ENCODE measurements at places on chromosomes 2 and 18.

DNA sequence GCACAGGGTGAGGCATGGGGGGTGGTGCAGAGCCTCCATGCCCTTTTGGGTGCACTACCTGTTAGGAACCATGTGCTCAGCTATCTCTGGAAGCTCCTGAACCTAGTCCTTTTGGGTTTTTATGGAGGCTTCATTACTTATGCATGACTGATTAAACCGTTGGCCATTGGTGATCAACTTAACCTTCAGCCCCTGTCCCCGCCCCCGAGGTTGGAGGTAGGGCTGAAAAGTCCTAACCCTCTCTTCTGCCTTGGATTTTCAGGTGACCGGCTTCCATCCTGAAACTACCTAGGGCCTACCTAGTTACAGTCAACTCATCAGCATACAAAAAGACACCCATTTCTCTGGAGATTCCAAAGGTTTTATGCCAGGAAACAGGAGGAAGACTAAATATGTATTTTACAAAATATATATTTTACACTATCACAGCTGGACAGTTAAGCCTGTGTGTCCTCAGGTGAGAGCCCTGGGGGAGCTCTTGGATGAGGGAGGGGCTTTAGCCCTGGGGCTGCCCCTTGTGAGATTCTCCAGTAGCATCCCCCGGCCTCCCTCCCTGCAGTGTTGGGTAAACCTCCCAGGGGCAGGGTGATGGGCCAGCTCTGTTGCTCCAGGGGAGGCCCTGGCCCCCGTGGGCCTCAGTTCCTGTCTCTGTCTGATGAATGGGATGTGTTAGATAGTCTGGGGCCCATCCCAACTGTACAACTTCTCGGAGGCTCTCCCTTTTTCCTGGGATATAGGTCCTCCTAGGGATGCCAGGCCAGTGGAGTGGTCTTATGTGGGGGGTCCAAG lies 24.1 kb downstream of the GLI2 start:
- DNase-seq: no peak

- peak; percentile 50 for DNase-seq
These were observed 418.2 kb upstream of the HS6ST1 start for GRCh38 chr2:128736689-128737545.

DNA sequence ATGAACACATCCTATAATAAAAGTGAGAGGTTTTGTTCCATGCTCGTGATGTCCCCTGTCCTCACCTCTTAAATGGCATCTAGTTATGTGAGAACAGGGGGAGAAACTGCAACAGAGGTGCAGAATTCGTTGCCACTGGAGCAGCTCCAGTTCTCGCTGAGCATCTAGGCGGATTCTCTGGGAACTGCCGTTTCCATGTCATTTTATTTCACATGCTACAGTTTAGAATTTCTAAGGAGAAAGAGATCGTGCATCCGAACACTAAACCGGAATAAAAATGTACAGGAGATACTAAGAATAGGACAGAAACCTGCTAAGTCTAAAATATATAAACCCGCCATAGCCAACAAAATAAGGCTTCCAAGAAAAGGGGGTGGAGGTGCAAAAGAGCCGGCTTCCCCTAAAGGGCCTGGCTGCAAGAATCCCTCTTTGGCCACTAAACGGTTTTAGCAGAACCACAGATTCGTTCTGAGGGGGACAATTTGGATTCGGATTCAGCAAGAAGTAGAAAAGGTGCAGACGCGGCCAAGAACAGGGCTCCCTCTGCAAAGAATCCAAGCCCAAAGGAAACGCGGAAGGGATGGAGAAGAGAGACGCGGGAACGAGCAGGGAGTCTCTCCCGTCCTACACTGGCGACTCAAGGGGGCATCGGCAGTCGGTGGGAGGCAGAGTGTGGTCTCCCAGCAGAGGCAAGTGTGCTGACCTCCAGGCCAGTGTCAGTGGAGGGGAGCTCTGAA lies 1.3 kb downstream of the TMEM163 start:
- no peak for DNase-seq

DNA sequence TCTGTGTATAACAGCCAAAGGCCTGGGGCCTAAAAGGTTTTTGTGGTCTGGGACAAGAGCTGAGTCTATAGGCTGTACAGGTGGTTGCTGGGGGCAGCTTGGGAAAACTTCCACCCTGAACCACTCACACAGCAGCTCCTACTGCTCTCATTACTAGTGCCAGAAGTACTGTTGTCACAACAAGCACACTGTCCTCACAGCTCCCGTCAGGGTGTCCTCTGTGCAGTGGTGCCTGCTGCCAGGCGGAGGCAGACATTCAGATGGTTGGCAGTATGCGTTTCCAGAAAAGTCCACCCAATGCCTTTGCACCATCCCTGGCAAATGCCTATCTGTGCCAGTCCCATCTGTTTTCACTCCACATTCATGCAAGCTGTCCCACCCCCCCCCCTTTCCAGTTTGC lies 58.5 kb downstream of the EPAS1 start:
- no peak for DNase-seq

- DNase-seq: no peak
These were observed 184.6 kb upstream of the BOD1L2 start for GRCh38 chr18:56962322-56962721.

DNA sequence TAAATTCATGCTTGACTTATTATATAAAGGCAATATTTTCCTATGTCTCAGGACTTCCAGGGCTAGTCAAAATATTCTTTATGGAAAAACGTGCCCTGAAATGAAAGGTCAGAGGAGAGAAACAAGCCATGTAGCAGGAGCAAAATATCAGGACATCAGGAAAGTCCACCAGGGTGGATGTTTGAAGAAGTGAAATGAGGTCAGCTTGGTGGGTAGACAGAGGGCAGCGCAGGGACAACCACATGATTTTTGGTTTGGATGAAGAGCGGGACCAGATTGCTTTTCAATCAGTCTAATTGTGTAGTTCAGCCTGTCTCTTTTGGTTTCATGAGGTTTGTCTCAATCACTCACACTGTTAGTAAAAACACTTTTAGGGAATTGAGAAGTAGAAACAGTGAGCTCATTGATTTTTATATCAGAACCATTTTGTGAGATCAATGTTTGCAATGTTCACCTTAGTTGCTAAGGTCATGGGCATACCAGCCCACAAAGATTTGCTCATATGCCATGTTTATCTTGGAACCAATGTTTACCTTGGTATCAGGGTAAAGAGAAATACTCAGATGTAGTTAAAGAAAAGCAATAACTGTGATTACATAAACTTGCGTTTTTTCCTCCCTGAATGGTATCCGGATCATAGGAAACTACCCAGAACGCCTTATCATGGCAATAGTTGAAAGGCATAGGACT lies 32.1 kb downstream of the GKN2 start:
- no peak for DNase-seq

DNA sequence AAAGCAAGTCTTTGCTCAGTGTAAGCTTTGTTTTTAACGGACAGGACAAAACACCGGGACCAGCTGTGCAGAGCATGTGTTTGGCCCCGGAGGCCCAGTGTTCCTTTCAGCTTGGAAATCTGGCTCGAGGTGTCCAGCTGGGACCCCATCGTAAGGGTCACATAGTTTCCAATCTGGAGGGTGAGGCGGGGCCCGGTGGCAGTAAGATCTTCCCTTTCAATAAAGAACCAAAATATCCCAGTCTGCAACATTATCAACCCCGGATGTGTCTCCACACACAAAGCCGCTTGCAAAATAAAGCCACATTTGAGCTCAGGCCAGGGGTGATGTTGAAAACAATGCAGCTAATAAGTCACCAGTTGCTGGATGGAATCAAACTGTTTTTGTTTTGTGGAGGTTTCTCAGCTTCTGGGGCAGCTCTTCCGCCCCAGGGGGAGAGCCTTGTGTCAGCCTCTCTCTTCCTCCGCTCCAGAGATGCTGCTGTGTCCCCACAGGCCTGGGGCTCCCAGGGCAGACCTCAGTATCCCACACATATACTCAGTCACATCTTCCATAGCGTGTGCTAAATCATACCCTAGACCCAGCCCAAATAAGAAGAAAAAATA lies 138.6 kb upstream of the GLI2 start:
- no peak for DNase-seq

DNA sequence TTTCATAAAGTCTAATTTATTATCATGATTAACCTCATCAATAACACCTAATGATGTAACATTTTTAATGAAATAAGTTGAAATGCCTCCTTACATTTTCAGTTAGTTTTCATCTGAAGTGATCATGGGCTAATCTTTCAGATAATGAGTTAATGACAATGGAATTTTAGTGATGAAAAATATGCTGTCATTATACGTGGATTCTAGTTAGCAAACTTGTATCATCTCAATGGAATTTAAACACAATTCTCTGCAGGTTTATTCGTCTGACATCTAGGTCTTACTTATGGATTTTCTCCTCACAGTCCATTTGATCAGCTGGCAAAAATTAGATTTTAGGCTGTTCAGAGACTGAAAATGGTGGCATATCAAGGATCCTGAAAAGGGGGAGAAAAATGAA lies 885.0 kb downstream of the SLC4A3 start:
- no peak for DNase-seq

DNA sequence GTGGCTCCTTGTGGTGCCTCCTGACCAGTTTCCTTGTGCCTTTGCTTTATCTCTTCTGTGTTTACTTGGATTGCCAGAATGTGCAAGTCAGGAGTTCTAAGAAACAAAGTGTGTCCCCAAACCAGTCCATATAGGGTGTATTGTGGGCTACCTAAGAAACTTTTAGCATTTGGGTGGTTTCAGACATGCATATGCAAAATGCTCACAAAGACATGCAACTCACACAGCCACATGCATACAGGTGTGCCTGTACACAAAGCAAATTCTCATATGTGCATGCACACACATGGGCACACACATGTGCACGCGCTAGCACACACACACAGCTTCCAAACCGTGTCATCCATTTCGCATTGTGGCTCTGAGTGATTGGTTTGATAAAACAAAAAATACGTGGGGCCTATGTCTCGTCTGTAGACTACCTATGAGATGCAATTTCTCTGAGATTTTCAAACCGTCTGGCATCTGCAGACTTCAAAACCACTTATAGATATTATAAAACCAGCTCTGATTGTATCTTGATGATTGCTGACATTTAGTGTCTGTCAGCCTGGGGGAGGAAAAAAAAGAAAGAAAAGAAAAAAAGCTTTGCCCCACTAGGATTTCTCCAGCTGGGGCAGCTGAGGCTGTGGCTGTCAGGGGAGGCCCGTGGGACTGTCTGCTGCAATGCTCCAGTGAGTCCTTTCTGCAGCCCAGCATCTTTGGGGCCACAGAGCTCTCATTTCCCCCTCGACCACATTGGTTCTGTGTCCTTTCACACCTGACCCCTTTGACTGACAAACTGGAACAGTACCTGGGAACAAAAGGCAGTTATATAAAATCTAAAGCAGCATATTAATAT lies 556.1 kb downstream of the CMPK2 start:
- DNase-seq: no peak

DNA sequence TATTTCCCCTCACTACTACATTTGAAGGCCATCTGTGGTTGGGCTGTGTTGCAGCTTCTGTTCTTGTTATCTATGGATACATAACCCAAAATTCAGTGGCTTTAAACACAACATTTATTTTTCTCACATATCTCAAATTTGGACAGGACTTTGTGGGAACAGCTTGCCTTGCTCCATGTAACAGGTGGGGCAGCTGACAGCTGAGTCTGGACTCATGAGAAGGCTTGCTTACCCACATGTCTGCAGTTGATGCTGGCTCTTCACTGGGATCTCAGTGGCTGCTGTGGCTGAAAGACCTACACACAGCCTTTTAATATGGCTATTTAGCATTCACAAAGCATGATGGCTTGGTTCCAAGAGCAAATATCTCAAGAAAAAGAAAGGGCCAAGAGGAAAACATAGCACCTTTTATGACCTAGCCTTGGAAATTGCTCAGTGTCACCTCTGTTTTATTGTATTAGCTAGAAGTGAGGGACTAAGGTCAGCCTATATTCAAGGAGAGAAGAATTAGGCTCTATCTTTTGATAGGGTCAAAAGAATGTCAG lies 296.8 kb upstream of the ZNF521 start:
- DNase-seq: no peak

- no peak for DNase-seq
These were observed 333.2 kb upstream of the UBE2E3 start for GRCh38 chr2:180647221-180647620.

- DNase-seq: no peak
These were observed 121.3 kb downstream of the MTX2 start for GRCh38 chr2:176390276-176391147.

DNA sequence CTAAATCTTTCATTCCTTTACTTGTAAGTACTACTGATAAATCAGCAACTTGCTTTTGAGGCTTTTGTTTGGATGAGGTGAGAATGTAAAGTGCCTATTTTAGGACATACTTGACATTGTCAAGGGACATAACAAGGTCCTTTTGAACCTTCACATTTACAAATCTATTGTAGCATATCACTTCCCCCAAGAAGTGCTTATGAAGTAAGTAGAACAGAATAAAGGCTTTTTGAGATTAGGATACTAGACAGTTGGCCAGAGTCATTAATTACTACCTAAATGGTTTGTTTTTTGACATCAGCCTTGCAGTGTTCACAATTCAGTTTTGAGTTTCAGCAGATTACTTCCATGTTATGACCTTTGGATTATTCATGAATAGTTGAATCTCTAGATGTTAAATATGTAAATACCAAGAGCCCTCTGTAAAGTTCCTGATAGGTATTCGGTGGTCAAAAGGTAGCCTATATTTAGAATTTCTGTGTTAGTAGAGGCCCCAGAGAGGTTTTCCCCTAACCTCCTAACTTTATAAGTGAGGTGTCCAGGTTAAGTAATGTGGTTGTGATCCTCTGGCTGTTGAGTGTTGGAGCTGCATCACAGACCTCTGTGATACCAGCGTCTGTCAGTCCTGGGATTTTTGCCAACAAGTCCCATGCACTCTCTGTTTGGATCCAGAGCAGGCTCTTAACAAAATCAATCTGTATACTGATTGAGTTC lies 67.2 kb downstream of the LCLAT1 start:
- no peak for DNase-seq

- DNase-seq: no peak
These were observed 74.7 kb downstream of the MERTK start for GRCh38 chr2:111972955-111973565.

DNA sequence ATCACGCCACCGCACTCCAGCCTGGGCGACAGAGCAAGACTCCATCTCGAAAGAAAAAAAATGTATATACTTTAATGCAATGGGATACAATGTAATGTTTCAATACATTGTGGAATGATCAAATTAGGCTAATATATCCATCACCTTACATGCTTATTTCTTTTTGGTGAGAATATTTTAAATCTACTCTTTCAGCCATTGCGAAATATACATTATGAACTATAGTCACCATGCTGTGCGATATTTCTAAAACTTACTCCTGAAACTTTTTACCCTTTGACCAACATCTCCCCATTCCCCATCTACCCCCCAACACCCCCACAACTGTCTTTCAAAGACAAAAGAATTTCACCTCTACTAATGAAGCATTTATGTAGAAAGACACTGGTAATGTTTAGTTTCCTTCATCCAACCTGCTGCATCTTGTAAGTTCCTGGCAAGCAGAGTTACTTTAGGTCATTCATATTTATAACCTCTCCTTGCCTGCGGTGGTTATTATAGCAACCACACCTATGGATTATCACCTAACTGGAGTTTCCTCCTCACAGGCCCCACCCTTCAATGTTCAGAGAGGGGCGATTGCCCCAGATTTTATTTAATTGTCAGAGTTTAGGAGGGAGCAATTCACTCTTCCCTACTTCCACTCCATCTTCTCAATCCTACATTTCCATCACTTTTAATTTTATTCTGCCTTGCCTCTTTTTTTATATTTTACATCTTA lies 1.2 kb upstream of the ME2 start:
- DNase-seq: no peak

- no peak for DNase-seq
These were observed 43.1 kb upstream of the NABP1 start for GRCh38 chr2:191634791-191635190.

- no peak for DNase-seq
These were observed 548.6 kb upstream of the ZEB2 start for GRCh38 chr2:145068509-145068908.

Measured in stimulated activated CD4-positive, alpha-beta T cell treated with anti-CD3 and anti-CD28 coated beads, Interleukin-12 subunit alpha, Interleukin-12 subunit beta, amount 100 ng/mL, for 4 hours (primary cell).